ENCODE measurements at places on chromosomes 3 and 15.

DNA sequence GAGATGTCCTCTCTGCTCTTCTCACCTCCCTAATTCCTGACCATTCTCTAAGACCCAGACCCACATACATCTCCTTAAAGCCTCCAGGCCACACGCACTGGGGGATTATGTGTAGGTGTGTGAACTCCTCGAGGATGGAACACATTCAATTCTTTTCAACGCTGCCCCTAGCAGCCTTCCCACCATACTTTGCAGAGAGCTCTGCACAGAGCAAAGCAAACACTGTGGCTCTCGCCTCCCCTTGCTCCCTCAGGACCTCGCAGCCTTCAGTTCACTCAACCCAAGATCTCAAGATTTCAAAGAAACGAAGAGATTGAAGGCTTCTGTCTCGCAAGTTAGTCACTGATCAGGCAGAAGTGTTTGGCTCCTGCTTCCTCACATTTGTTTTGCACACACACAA lies 6.0 kb downstream of the ACTC1 start:
- DNase-seq, result no peak

- no peak for DNase-seq
Measured at GRCh38 chr15:82890338-82890994, 62.1 kb downstream of the HOMER2 start.

- DNase-seq, result no peak
Measured at GRCh38 chr3:22724420-22724819, 478.7 kb upstream of the UBE2E2 start.

GRCh38 chr3:107525644-107526305 lies 3.0 kb downstream of the BBX start:
- DNase-seq, result peak; percentile 9

DNA sequence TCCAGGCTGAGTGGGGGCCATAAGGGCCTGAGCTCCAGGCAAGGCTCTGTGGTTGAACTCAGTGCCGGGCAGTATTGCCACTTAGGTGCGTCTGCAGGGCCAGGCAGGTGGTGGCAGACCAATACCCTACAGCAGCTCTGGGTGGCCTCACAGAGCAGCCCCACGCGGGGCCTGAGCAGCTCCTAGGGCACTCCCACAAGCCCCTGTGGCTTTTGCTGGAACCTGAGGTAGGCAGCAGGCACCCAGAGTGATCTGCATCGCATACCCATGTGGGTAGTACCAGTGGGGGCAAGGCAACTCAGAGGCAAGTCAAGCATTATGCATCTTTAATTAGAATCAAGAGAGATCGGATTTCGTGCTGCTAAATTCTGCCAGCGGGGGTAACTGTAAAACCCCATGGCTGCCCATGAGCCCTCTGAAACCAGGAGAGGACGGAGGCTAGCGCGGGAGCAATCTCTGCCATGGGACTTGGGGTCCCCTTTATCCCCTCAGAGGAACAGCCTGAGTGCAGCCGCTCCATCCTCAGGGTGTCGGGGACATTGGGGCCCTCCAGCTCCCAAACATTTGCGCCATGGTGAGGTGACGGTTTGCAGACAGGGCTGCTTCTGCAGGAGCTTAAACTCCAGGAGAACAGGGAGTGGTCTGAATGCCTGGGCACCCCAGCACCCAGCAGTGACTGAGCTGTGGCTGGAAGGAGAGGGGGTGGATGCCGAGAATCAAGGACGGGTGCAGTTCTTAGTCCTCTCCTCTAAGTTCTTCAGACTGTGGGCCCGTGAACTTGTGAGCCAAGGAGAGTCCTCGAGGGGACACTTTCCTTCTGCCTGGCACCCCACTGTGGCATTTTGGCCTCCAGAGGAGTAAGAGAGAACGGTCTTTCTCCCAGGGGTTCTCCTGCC lies 62.4 kb upstream of the PCSK6 start:
- DNase-seq, result no peak

GRCh38 chr3:58183221-58183620 lies 27.6 kb downstream of the DNASE1L3 start:
- DNase-seq, result no peak

GRCh38 chr3:134496471-134497071 lies 10.7 kb downstream of the CEP63 start:
- DNase-seq, result no peak

GRCh38 chr15:31440754-31441311 lies 114.2 kb downstream of the KLF13 start:
- peak; percentile 49 for DNase-seq

DNA sequence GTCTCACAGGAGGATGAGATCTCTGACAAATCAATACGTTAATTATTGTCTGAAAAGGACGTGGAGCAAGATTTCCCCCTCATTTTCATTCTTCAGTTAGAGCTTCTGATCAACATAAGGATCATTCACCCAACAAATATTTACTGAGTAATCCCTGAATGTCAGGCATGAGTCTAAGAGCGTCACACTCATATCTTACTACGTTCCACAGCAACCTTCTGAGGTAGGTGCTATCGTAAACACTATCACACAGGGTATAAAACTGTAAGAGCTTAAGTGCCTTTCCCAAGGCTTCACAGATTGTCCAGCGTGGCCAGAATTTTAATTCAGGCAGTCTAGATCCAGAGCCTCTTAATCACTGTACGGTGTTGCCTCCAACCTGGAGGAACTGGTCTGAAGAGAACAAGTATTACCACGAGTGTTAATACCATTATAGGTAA lies 10.6 kb upstream of the TM4SF1 start:
- no peak for DNase-seq

DNA sequence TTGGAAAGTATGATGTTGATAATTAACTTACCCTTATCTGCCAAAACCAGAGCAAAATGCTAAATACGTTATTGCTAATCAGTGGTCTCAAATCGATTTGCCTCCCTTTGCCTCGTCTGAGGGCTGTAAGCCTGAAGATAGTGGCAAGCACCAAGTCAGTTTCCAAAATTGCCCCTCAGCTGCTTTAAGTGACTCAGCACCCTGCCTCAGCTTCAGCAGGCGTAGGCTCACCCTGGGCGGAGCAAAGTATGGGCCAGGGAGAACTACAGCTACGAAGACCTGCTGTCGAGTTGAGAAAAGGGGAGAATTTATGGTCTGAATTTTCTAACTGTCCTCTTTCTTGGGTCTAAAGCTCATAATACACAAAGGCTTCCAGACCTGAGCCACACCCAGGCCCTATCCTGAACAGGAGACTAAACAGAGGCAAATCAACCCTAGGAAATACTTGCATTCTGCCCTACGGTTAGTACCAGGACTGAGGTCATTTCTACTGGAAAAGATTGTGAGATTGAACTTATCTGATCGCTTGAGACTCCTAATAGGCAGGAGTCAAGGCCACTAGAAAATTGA lies 59.7 kb downstream of the DCUN1D1 start:
- DNase-seq, result no peak

Data from hepatic stellate cell (primary cell).